Testis (tissue), 5 donors: ENCODE measurements at places on chromosomes 13 and 19. TPM values are rescaled to one million over a fixed set of nuclear protein-coding genes. Genes with fewer than 3 reads are reported as not detected.

Gene NRTN
- 1.7 TPM for polyA plus RNA-seq

Gene KLK4
- polyA plus RNA-seq: 2.9 TPM

Gene WBP4
- 7.0 TPM for polyA plus RNA-seq

Gene VAV1
- 8.9 TPM for polyA plus RNA-seq

Gene C19orf85
- polyA plus RNA-seq: not detected

Gene IGFL1
- polyA plus RNA-seq: not detected

DNA sequence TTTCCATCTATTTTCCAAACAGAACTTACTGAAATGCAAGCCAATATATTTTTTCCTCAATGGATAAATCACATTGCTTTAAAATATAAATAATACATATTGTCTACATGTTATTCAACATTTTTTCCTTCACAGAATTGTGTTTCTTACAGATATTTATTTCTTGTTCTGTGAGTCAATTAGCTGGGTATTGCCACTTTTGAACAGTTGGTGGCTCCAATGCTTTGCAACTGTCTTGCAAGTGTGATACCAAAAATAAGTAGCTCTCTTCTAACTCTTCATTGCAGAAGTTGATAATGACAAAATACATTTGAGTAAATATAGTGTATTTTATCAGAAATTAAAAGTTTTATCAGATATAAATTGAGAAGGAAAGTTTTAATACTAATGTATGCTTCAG, 17.1 kb upstream of the GPC5 start:
- H3K36me3 ChIP-seq: no peaks in the 10 kb centered on the region
- peak; percentile 43 for DNase-seq
- no peaks in the 10 kb centered on the region for H3K27me3 ChIP-seq
- no peak overlapping the region for H3K4me3 ChIP-seq

GRCh38 chr13:95641291-95642027, 3.0 kb downstream of the DZIP1 start:
- H3K27ac ChIP-seq: peak overlapping the region; percentile 24
- H3K4me1 ChIP-seq: peaks cover 4% of the 10 kb centered on the region
- no peaks in the 10 kb centered on the region for H3K27me3 ChIP-seq
- H3K4me3 ChIP-seq: peak overlapping the region; percentile 43
- peak; percentile 49 for DNase-seq

DNA sequence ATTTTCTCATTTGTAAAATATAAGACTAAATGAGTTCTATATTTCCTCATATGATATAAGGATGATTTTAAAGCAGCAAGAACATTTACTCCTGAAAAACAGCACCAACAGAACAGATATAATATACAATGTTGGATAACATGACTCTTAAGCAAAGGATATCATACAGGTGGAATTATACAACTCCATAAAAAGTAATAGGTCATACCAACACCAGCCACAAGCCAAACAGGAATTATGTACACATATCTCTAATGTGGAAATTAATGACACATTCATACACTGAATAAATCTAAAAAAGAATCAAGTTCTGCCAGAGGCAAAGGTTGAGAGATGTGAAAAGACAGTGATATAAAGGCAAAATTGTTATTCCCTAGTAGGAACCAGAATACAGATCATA, 25.9 kb downstream of the INTS6 start:
- no peaks in the 10 kb centered on the region for H3K27me3 ChIP-seq
- H3K36me3 ChIP-seq: no peaks in the 10 kb centered on the region
- no peak for DNase-seq
- H3K4me3 ChIP-seq: no peak overlapping the region
- no peaks in the 10 kb centered on the region for H3K4me1 ChIP-seq

- no peak for DNase-seq
- H3K27me3 ChIP-seq: no peaks in the 10 kb centered on the region
- peaks cover 44% of the 10 kb centered on the region for H3K4me1 ChIP-seq
- peak overlapping the region; percentile 37 for H3K27ac ChIP-seq
Observed at GRCh38 chr19:15412832-15413231, 6.0 kb downstream of the AKAP8L start.

DNA sequence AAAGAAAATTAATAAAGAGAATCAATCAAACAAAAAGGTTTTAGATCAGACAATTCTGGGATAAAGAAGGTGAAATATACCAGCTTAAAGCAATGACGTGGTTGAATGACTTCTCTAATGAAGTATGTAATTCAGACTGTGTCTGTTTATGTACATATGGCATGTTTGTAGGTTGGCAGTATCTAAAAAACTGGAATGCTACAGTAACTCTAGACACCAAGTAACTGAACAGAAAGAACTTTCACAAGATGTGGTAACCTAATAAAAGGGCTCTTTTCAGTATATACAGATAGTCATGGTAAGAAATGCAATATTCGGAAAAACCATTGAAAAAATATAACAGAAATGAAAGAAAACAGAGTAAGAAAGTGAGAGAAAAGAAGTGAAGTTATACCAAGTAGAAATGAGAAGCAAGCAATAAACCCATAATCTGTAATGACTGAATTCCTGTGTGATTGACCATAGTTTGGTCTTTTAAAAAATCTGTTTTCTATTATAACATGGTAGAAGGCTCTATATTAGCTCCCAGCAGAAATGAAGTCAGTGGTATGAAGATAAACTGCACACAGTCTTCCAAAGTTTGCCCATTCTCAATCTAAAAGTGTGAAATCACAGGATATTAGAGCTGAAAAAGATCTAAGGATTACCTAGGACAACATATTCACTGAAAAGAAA, 31.4 kb downstream of the ELF1 start:
- peaks cover 38% of the 10 kb centered on the region for H3K4me1 ChIP-seq
- H3K27ac ChIP-seq: no peak overlapping the region
- H3K36me3 ChIP-seq: no peaks in the 10 kb centered on the region
- no peaks in the 10 kb centered on the region for H3K27me3 ChIP-seq
- DNase-seq: no peak
- H3K4me3 ChIP-seq: no peak overlapping the region

DNA sequence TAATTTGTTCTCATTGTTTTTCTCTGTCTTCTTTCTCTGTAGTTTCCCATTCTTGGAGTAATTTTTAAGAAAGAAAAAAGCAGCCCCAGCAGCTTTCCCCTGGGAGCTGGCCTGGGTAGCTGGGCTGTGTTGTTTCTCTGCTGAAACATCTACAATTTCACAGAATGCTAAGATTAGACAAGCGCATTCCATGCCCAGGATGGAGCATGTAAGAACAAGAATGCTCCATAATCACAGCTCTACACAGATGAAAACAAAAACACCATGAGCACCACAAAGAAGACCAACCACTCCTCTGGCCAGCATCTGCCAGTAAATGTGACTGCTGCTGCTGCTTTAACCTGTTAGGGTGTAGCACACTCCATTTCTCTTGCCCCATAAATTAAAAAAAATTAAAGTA, 239.2 kb upstream of the SLITRK1 start:
- no peak overlapping the region for H3K27ac ChIP-seq
- H3K27me3 ChIP-seq: no peaks in the 10 kb centered on the region
- DNase-seq: no peak

GRCh38 chr19:41792513-41793413, 3.6 kb upstream of the CEACAM3 start:
- H3K27ac ChIP-seq: no peak overlapping the region
- no peaks in the 10 kb centered on the region for H3K27me3 ChIP-seq
- H3K4me3 ChIP-seq: no peak overlapping the region

GRCh38 chr19:53865523-53865917, 2.2 kb upstream of the MYADM start:
- no peak overlapping the region for H3K27ac ChIP-seq
- H3K27me3 ChIP-seq: no peaks in the 10 kb centered on the region
- H3K4me3 ChIP-seq: no peak overlapping the region
- DNase-seq: no peak
- no peaks in the 10 kb centered on the region for H3K36me3 ChIP-seq

GRCh38 chr13:31022928-31023530, 90.6 kb downstream of the TEX26 start:
- H3K4me1 ChIP-seq: no peaks in the 10 kb centered on the region
- no peak overlapping the region for H3K4me3 ChIP-seq
- no peaks in the 10 kb centered on the region for H3K36me3 ChIP-seq
- H3K27me3 ChIP-seq: no peaks in the 10 kb centered on the region
- no peak for DNase-seq
